ENCODE measurements at places on chromosomes 13 and 19. TPM values are rescaled to one million over a fixed set of nuclear protein-coding genes. Genes with fewer than 3 reads are reported as not detected.

The POU4F1 gene
- total RNA-seq, result not detected

The LYPD3 gene
- 0.74 TPM for total RNA-seq

The NALCN gene
- 0.83 TPM for total RNA-seq

The C3 gene
- 1,321 TPM for total RNA-seq

The NLRP5 gene
- not detected for total RNA-seq

The ZNF468 gene
- 12.9 TPM for total RNA-seq

The ZNF808 gene
- total RNA-seq, result 28.5 TPM

The FGF22 gene
- 0.65 TPM for total RNA-seq

The KISS1R gene
- not detected for total RNA-seq

The VSTM1 gene
- 1.7 TPM for total RNA-seq

The CEACAM16 gene
- total RNA-seq, result not detected

The ZNF709 gene
- total RNA-seq, result 3.9 TPM

Measured in lower lobe of right lung (tissue), 2 donors.